ENCODE measurements at places on chromosomes 1 and 21. TPM values are rescaled to one million over a fixed set of nuclear protein-coding genes. Genes with fewer than 3 reads are reported as not detected.

DNA sequence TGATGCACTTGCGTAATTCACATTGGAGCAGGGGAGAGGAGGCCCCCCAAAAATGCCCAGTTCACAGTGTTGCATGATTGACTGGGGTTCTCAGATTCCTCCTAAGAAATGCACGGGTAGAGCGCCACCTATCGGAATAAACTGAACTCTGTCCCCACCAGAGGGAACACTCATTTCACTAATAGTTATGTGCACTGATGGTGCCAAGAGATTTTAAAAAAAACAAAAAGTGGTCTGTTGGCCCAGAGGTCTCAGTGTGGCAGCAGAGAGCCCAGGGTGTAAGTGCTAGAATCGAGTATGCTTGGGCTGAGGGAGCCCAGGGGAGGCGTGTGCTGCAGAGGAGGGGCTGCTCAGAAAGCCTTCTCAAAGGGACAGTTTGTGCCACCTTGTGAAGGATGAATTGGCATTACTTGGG is 6.9 kb downstream of the PINK1 start:
- DNase-seq, result peak; percentile 34

- DNase-seq, result no peak
These were observed 106.1 kb downstream of the SIM2 start for GRCh38 chr21:36804874-36805611.

DNA sequence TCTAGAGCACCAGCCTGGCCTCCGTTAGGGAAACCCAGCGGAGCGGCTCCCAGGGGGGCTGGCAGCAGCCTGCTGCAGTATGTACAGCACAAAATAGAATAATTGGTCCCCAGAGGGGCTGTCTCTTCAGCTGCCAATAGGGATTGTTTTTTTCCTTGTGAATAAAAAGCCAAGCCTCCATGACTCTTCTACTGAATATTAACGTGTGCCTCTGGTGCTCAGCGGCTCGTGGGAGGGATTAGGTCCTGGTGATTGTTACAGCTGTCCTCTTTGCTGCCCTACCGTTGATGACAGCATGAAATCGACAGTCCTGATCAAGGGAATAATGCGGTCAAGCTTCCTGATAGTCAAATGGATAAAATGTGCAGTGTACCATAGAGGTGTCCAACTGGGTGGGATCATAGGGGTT is 190.7 kb upstream of the RUNX1 start:
- DNase-seq, result no peak

- no peak for DNase-seq
These were observed 104.1 kb downstream of the NEGR1 start for GRCh38 chr1:72178266-72178665.

NTMT2 gene
- polyA plus RNA-seq, result not detected

LDLRAD2 gene
- polyA plus RNA-seq, result 0.12 TPM

DNA sequence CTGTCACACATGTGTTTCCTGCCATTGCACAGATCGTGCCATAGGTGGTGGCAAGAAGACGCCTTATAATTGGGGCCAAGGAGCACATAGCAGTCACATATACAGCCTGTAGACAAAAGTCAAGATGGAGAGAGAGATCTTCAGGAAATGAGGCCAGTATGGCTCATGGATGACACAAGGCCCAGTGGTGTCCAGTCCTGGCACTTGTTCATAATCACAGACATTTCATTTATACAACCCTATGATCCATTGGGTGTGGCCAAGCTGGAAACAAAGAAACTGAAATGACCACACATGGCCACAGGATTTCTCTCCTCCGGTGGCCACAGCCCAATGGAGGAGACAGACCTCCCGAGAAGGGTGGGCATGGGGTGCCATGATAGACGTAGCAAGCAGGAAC is 78.5 kb upstream of the KAZN start:
- no peak for DNase-seq

DNA sequence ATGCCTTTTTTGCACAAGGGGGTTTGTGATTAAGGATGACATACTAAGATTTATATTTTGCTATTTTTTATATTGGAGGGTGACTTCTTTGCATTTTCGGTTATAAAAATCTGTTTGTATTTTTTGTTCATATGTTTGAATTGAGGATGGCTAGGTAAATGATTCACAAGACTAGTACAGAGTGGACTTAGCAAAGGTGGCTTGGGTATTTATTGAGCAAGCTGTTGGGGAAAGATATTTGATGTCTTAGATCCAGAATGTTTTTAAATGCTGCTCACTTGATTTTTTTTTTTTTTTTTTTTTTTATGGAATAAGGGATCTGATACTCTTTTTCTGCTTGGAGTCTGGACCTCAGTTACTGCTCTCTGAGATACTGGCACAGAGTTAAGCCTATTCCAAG is 100.6 kb downstream of the DNM3 start:
- DNase-seq, result no peak
